ENCODE measurements at places on chromosomes 11 and 22. TPM values are rescaled to one million over a fixed set of nuclear protein-coding genes. Genes with fewer than 3 reads are reported as not detected.

The ANO9 gene
- 37.0 TPM for total RNA-seq

The SHISA8 gene
- 8.6 TPM for total RNA-seq

The OR8D1 gene
- total RNA-seq: not detected

The SRRD gene
- total RNA-seq: 32.9 TPM

The GCAT gene
- total RNA-seq: 22.8 TPM

The KCNK4 gene
- not detected for total RNA-seq

The RAG2 gene
- total RNA-seq: not detected

The NRIP3 gene
- total RNA-seq: not detected

The KLHL22 gene
- 21.1 TPM for total RNA-seq

The TRPC6 gene
- total RNA-seq: not detected

GRCh38 chr11:13405220-13405619 is 57.8 kb downstream of the BTBD10 start:
- no peaks in the 10 kb centered on the region for H3K27me3 ChIP-seq
- no peak for DNase-seq
- no peak overlapping the region for H3K27ac ChIP-seq
- no peaks in the 10 kb centered on the region for H3K4me1 ChIP-seq

DNA sequence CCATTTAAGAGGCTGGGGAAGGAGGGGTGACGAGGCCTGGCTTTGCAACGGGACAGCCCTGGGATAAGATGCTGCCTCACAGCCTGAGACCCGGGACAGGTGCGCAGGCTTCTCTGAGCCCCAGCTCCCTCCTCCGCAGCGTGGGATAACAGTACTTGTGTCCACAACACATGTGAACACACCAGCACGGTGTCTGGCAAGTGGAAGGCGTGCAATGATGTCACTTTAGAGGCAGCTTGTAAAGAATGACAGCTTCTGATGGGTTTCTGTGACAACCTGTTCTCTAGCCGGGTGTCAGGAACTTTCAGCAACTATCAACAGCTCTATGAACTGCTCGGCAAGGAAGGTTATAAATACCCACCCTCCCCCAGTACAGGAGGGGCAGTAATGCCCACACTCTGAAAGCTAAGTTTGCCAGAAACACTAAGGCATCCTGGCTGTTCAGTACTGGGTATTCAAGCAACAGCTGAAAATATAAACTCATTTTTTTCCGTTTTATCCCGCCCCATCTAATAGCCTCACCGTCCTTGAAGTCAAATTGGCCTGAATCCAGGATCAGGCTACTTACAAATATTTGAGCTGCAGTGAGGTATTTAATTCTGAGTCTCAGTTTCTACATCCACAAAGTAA is 59.7 kb downstream of the MYH9 start:
- H3K4me1 ChIP-seq: peaks cover 46% of the 10 kb centered on the region
- H3K36me3 ChIP-seq: peaks cover 46% of the 10 kb centered on the region
- DNase-seq: no peak
- peak overlapping the region; percentile 99 for H3K27ac ChIP-seq

DNA sequence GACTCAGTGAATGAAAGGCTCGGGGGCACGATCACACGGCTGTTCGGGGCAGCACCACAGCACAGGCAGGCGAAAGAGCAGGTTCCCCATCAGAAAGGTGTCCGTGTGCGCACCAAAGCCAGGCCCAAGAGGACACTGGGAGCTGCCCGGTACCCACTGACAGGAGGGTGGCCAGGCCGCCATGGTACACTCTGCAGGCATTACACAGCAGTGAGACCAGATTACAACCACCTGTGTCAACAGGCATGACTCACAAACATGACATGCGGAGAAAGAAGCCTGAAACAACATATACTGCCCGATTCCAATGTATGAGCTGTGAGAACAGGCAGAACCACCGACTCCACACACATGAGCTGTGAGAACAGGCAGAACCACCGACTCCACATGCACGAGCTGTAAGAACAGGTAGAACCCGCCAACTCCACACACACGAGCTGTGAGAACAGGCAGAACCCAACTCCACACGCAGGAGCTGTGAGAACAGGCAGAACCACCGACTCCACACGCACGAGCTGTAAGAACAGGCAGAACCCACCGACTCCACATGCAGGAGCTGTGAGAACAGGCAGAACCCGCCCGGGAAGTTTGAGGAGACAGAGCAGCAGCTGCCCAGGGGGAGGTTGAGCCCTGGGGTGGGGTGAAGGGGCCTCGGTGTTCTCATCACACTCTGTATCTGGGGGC is 32.6 kb downstream of the KIAA0930 start:
- no peaks in the 10 kb centered on the region for H3K4me1 ChIP-seq
- DNase-seq: no peak
- H3K4me3 ChIP-seq: no peak overlapping the region

DNA sequence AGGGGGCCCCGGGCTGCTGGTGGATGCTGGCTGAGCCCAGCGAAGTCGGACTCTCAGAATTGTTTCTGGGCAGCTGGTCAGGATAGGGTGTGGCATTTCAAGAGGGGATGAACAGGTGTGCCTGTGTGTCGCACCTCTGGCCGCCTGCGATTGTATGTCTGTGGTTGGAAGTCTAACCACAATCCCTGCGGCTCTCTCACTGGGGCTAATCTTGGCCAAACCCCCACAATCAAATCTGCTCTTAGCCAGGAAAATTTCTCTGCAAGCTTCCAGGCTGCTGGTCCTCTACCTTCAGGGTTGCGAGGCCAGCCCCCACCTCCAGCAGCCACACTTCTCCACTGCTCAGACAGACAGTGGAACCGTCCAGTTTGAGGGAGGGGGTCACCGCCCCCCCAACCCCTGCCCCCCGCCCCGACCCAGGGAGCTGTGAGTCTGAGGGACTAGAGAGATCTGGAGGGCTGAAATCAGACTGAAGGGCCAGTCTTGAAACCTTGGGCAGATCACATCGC is 953 bp downstream of the ATG16L2 start:
- DNase-seq: no peak
- H3K27ac ChIP-seq: peak overlapping the region; percentile 98
- H3K4me3 ChIP-seq: peak overlapping the region; percentile 89
- H3K27me3 ChIP-seq: no peaks in the 10 kb centered on the region

DNA sequence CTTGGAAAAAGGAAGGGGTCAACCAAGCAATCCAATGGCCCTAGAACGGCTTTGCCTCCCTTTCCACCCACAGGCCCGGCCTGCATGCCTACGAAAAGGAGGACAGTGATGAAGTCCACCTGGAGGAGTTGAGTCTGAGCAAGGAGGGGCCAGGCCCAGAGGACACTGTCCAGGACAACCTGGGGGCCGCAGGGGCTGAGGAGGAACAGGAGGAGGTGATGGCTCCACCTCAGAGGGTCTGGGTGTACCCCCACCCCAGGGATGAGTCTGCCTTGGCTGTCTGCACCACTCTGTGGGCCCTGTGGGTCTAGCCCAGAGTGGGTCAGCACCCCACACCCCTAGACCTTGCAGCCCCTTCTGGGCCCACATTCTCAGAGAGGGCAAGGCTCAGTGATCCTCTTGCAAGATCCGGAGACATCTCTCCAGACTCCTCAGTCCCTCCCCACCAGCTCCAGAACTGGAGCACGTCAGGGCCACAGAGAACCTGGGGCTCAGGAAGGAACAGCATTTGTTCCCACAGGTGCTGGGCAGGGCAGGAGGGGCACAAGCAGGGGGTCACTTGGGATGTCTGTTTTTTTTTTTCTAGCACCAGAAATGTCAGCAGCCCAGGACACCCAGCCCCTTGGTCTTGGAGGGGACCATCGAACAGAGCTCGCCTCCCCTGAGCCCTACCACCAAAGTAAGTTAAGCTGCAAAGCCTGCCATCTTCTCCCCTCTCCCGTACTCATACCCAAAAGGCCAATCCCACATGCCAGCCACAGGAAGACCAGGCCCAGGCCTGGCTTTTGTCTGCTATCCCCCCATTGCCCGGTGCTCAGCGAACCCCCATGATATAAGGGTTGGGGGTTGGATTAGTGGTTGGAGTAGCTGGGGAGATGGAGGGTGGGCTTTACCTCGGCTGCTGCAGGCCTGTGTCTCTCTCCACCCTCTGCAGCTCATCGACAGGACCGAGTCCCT is 8.1 kb downstream of the PRR33 start:
- peaks cover 54% of the 10 kb centered on the region for H3K36me3 ChIP-seq
- DNase-seq: no peak
- no peaks in the 10 kb centered on the region for H3K27me3 ChIP-seq
- no peak overlapping the region for H3K4me3 ChIP-seq

GRCh38 chr11:21650961-21651360 is 541.9 kb upstream of the ANO5 start:
- DNase-seq: no peak
- no peaks in the 10 kb centered on the region for H3K4me1 ChIP-seq
- no peak overlapping the region for H3K27ac ChIP-seq
- H3K27me3 ChIP-seq: no peaks in the 10 kb centered on the region

GRCh38 chr11:85021058-85021457 is 606.1 kb downstream of the DLG2 start:
- H3K4me3 ChIP-seq: no peak overlapping the region
- DNase-seq: no peak
- no peak overlapping the region for H3K27ac ChIP-seq
- H3K36me3 ChIP-seq: no peaks in the 10 kb centered on the region
- H3K4me1 ChIP-seq: no peaks in the 10 kb centered on the region

- no peak overlapping the region for H3K27ac ChIP-seq
- H3K4me1 ChIP-seq: peaks cover under 1% of the 10 kb centered on the region
- no peaks in the 10 kb centered on the region for H3K36me3 ChIP-seq
- H3K4me3 ChIP-seq: no peak overlapping the region
- no peak for DNase-seq
Observed at GRCh38 chr22:35442471-35442870, 42.5 kb downstream of the MCM5 start.

DNA sequence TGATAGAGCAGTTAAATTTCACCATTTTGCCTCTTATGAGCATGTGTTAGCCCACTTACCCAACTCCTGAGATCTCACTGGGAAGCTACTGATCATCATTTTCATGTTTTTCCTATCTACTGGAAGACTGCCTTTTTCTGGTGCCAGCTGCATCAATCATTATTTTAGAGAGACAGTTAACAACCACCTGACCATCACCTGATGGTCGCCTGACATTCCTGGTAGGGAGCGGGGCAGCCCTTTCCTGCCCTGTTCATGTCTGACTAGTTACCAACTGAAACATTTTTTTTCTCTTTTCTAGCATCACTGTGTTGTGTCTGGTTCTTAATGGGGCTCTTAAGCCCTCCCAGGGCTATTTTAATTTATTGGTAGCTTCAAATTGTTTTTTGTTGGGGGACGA is 20.2 kb upstream of the PATL1 start:
- H3K36me3 ChIP-seq: no peaks in the 10 kb centered on the region
- H3K27ac ChIP-seq: no peak overlapping the region
- H3K4me1 ChIP-seq: no peaks in the 10 kb centered on the region
- no peak for DNase-seq
- no peaks in the 10 kb centered on the region for H3K27me3 ChIP-seq

- H3K4me1 ChIP-seq: no peaks in the 10 kb centered on the region
- no peak for DNase-seq
- H3K27me3 ChIP-seq: peaks cover 10% of the 10 kb centered on the region
- H3K27ac ChIP-seq: no peak overlapping the region
Observed at GRCh38 chr22:19748991-19749664, 11.4 kb upstream of the TBX1 start.

GRCh38 chr22:22974795-22975580 is 87.4 kb downstream of the IGLL5 start:
- H3K27me3 ChIP-seq: no peaks in the 10 kb centered on the region
- H3K36me3 ChIP-seq: no peaks in the 10 kb centered on the region

DNA sequence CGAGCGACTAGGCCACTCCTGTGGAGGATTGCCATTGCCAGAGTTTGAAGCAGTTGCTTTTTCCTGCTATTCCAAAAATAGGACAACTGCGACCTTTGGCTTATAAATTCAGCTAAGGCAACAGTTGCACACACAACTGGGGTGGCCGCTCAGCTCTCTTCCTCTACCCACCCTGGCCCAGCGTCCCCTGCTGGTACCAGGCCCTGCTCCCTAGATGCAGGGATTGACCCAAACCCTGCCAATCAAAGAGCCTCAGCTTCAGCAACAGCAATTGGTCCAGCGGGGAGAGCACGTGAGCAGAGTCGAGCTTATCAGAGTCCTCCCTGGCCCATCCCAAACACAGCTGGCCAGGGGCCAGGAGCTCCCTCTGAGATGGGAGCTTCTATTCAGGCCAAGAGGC is 22.0 kb upstream of the CABP2 start:
- H3K27me3 ChIP-seq: no peaks in the 10 kb centered on the region
- no peaks in the 10 kb centered on the region for H3K36me3 ChIP-seq
- H3K27ac ChIP-seq: no peak overlapping the region
- no peaks in the 10 kb centered on the region for H3K4me1 ChIP-seq

- no peaks in the 10 kb centered on the region for H3K27me3 ChIP-seq
- H3K4me1 ChIP-seq: peaks cover 11% of the 10 kb centered on the region
- no peak for DNase-seq
- no peak overlapping the region for H3K27ac ChIP-seq
- H3K4me3 ChIP-seq: no peak overlapping the region
- H3K36me3 ChIP-seq: no peaks in the 10 kb centered on the region
Observed at GRCh38 chr11:64892411-64892831, 14.0 kb upstream of the EHD1 start.

- no peak overlapping the region for H3K27ac ChIP-seq
- no peaks in the 10 kb centered on the region for H3K36me3 ChIP-seq
- no peak for DNase-seq
- no peaks in the 10 kb centered on the region for H3K27me3 ChIP-seq
- H3K4me3 ChIP-seq: no peak overlapping the region
- no peaks in the 10 kb centered on the region for H3K4me1 ChIP-seq
Observed at GRCh38 chr11:124474079-124474478, 28.6 kb upstream of the OR8B8 start.

DNA sequence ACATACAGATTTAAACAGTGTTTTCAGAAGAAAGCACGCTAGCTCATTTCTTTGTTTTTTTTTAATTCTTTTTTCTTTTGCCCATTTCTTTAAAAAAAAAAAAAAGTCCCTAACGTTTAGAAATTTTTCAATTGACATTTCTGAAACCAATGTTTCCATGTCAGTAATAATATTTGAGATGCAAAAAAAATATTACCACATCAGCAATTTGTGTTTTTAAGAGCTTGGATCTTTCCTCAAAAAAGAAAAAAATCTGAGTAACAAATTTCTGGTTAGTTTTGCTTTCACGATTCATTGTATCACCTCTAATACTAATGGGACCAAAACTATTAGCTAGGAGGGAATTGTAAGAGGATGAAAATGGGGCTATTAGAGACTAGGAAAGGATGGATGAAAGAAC is 39.9 kb upstream of the ASPHD2 start:
- H3K4me3 ChIP-seq: no peak overlapping the region
- H3K4me1 ChIP-seq: no peaks in the 10 kb centered on the region
- no peak for DNase-seq
- H3K27ac ChIP-seq: no peak overlapping the region

DNA sequence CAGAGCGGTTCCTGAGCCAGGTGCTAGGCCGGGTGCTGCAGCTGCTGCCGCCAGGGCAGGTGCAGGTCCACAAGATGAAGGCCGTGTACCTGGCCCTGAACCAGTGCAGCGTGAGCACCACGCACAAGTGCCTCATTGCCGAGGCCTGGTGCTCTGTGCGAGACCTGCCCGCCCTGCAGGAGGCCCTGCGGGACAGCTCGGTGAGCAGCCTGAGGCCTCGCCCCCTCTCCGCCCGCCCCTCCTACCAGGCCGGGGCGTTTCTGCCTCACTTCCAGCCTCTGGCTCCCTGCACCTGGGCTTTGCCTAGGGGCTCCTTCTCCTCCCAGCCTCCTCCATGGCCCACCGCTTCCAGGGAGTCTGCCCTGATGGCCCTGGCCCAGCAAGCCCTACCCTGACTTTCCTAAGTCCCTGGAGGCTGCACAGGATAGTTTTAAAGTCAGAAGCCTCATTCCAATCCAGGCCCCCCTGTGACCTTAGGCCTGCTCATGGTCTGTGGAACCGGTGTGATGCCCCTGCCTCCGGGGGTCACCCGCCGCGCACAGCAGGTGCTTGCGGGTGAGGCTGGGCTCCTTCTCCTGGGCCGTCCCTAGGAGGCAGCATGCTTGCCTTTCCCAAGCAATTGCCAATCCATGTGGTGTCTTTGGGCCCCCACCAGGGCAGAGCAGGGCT is 5.5 kb downstream of the TCIRG1 start:
- peaks cover 5% of the 10 kb centered on the region for H3K36me3 ChIP-seq
- H3K27me3 ChIP-seq: no peaks in the 10 kb centered on the region
- no peak overlapping the region for H3K27ac ChIP-seq
- H3K4me3 ChIP-seq: no peak overlapping the region

Data from GM12878 (cell line).